ENCODE measurements at places on chromosomes 3 and 15.

DNA sequence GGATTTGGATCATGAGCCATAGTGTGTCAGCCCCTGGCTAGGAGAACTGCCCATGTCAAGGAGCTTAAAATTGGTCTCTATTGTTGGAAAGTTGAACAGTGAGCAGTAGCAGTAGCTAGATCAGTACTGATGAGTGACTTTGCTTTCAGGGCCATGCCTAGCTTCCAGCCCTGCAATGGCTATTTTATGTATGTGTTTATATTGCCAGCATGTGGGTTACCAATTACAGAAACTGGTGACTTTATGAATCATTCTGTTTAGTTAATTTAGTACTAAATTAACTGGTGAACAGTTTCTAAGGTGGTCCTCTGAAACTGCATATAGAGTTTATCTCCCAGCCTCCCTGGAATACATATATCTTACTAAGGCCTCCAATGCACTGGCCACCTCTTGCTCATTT, 908.1 kb upstream of the ALCAM start:
- no peak for DNase-seq

- no peak for DNase-seq
These were observed 10.5 kb downstream of the NR2C2 start for GRCh38 chr3:14957925-14958324.

DNA sequence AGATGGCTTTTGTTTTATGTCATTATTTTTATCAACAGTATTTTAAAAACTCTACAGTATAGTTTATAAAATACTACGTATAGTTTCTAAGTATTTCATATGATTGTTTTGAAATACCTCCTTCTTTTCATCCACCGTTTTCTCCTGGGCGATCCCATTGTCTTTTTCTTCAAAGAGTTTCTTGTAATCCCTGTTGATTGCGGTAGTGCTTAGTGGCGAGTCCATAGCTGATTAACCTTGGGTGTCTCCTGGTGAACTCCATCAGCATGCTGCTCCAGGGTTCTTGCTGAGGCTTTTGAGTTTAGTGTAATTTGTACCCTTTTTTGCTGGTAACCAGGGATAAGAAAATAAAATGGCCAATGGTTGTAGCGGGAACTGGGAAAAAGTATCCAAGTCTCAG, 3.6 kb downstream of the PIAS1 start:
- no peak for DNase-seq

- DNase-seq: no peak
These were observed 270.4 kb downstream of the NAALADL2 start for GRCh38 chr3:175129571-175129970.

DNA sequence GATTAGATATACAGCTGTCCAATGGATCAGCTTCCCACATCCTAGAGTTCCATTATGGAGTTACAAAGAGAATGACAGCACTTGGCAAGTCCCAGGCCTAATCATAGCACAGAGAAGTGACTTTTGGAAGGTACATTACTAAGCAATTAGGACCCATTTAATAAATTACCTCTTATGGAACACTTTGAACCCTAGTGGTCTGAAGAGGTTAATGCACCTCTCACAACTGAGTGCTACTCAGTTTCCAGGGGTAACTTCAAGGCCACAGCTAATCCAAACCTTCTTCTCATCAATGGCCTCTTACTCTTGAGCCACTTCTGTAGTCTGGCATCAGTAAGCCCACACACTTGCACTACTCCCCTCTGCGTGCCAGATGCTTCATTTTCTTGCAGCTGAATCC, 34.9 kb upstream of the MEIS2 start:
- no peak for DNase-seq

DNA sequence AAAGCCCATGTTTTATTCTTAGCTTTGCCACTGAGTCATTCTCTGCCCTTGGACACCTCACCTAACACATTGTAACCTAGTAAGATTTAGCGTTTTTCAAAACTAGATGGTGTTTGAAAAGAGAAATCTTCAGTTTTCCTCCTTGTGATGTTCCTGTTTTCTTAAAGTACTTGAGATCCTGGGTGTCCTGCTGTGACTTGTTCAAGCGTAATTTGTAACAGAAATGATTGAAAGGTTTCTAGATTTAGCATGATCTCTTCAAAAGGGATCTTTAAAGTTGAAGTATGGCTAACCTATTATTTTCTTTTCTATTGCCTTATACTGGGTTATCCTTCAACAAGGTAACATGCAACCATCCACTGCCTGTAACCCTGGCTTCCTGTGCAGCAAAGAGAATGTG, 32.6 kb upstream of the SPATA16 start:
- no peak for DNase-seq

- DNase-seq: no peak
These were observed 86.8 kb downstream of the MYRIP start for GRCh38 chr3:39896184-39896583.

- no peak for DNase-seq
These were observed 34.2 kb downstream of the ALS2CL start for GRCh38 chr3:46659285-46659684.

GRCh38 chr3:40143283-40144090, 166.0 kb upstream of the EIF1B start:
- no peak for DNase-seq

DNA sequence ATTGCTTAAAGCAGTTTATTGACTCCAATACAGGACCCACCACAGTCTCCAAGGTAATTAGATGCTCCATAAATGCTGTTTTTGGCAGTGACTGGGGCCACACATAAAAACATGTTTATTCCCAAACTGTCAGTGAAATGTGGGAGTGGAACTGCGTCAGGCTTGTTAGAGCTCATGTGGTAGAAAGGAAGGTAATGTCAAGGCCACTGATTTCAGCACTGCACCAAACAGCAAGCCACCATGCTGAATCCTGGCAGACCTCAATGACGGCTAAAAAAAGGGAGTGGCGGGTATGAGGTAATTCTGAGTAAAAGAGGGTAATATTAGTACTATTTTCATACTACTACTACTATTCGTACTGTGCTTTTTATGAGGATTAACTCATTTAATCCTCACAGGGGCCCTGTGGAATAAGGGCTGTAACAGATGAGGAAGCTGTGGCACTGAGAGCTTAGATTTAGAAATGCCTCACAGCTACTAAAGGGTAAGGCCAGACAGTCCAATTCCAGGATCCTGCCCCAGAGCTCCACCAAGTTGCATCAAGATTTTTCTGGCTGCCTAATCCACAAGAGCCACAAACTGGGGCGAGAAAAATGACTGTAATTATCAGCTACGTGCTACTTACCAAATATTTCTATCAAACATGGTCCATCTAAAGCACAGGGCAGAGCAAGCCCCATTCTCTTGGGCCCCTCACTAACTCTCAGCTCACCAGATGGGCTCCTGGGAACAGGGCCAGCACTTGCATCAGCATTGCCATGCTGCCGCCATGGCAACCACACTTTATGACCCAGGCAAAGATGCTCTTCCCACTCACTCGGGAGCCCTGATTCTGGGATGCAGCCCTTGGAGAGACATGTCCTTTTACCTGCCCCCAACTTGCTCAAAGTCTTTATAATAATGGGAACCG, 83.6 kb upstream of the SPATA12 start:
- DNase-seq: no peak

DNA sequence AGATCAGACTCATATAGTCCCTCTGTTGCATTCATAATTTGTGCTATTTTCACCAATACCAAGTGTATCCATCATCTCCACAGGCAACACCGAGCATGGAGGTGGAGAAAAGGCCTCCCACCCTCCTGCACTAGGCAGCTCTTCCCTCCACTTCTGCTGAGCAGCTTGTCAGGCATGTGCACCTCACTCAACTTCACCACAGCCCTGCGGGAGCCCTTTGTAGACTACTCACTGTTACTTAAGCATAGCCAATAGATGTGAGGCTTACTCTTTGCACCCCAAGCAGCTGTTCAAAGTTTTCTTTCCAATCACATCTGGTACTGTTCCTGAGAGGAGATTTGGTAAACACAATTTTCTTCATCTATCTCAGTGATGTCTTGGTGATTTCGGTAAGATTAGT, 16.9 kb upstream of the GUCA1C start:
- DNase-seq: no peak

GRCh38 chr3:189001559-189001958, 170.2 kb upstream of the TPRG1 start:
- no peak for DNase-seq
